Stimulated activated memory B cell treated with anti-CD40 and anti-IgM and Interleukin-4, amounts not matched to agents 10 μg/mL and 1 μg/mL and 100 μg/mL, for 72 hours (primary cell): ENCODE measurements at places on chromosomes 11 and 22.

GRCh38 chr22:17107547-17107810, 13.7 kb downstream of the TMEM121B start:
- no peak for ATAC-seq

DNA sequence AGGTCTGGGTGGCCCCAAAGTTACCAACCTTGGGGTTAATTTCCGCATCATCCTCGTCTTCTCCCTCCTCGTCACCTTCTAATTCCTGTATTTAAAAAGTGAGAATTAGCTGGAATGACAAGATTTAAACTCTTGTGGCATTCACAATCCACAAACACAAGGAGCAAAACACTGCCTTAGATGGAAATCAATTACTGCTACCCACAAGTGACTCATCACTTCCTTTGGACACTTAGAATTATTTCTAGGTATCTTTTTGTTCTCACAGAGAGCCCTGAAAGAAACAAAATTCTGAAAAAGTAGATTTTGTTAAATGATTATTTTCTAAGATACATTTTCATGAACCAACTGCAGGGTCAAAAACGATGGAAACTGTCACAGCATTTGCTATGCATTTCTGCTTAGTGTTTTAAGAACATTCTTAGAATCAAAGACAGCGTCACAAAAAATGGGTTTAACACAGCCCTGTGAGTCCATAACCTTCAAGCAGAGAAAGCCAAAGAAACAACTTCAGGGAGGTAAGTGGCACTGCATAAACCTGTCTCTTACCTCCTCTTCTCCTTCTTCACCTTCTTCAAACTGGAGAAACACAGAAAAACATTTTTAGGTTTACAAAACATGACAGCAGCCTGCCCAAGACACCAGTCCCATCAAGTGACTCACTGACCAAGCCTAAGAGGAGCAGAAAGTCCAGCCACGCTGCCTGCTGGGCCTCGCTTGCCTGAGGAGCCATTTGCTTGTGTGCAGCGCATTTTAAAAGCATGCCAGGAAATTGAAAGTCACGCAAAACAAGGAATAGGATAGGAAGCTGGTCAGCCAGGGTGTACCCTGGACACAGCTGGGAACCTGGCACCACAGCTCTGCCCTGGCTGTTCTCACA, 22.3 kb upstream of the PHLDA2 start:
- ATAC-seq, result no peak

DNA sequence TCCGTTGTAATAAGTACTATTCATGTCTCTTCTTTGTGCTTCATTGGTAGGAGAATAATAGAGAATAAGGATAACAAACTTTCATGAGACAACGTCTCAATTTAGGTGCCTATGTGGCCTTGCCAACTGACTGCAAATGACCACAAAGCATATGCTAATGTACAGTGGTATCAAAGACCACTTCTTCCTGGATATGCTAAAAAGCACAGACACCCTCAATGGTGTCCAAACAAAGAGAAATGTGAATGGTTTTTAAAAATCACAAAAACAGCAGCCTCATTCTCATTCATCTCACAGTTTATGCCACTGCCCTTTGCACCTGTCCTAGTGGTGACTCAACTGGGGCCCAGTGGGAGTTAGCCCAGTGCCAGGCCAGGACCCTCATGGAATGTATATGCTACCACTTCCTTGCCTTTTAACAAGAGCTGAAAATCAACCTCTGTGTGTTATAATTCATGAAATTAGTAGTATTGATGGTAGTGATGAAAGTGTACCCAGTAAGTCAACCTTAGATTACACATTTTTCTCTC, 65.2 kb upstream of the MTMR2 start:
- ATAC-seq, result no peak

DNA sequence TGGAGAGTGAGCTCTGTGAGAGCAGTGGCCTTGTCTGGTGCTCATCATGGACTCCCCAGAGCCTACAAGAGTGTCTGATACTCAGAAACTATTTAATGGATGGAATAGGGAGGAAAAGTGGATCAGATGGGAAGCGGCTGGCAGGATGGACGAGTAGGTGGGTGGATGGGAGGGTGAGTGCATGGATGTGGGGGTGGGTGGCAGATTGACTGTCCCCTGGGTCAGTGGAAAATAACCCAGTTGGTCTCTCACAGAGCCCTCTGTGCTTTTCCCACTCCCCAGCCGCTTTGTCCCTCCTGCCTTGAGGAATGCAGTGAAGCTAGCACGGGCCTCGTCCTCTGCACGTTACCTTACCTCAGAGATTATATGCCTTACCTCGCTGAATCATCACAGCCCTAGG, 5.9 kb downstream of the SPI1 start:
- ATAC-seq, result no peak

DNA sequence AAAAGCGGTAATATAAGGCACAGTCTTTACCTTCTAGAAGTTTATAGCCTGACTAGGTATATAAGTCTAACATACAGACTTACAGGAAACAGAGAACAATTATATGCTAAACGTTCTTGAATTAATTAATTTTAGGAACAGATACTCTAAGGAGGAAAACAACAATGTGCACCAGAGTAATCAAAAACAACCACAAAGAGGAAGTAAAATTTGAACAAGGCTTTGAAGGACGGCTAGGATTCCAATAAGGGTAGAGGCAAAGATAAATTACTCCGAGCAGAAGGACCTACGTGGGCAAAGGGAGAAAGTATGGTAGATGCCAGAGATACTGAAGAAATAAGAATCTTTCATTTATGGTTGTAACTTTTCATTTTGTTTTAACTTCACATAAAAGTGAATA, 54.4 kb downstream of the ENTHD1 start:
- peak; percentile 69 for ATAC-seq

GRCh38 chr11:114827736-114828135, 149.4 kb downstream of the NXPE2 start:
- ATAC-seq, result no peak
